ENCODE measurements at places on chromosomes 3 and 15.
A peak's percentile ranks its signal among the peaks of the same experiment; 100 is the strongest.

- DNase-seq: no peak
Measured at GRCh38 chr3:12456441-12456840, 27.8 kb upstream of the TSEN2 start.

GRCh38 chr15:31216215-31216911 lies 110.3 kb upstream of the KLF13 start:
- DNase-seq: peak; percentile 85

DNA sequence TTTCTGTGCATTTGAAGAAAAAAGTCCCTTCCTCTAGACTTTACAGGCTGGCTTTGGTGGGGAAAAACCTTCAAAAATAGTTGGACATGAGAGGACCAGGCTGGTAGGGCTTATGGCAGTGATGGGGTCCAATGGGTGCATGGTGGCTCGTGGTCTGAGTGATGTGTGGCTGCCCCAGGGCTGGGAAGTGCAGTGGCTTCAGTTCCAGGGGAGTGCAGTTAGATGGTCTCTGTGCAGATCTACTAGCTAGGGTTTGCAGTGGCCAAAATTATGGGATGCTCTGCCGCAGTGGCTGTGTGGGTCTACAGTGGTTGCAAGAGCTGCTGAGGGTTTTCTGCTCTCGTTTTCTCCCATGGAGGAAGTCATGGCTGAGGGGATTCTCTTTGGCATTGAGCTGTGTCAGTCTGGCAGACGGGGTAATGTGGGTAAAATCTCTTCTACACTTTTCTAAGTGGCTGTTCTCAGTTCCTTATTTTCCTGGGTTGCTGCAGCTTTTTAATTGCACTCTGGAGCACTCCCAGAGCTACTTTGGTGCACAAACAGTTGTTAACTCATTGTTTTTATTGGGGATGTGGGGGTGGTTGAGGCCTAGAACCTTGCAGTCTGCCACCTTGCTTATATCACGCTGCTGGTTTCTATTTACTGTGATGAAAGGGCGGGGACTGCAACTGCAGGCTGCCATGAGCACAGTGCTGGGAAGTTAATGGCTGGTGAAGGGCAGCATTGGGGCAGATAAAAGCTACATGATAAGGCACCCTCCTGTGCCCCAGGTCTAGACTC lies 1324.6 kb downstream of the NSUN3 start:
- no peak for DNase-seq

- DNase-seq: no peak
Measured at GRCh38 chr15:63638839-63639238, 41.7 kb downstream of the FBXL22 start.

- DNase-seq: no peak
Measured at GRCh38 chr3:143208976-143209714, 89.6 kb downstream of the CHST2 start.

DNA sequence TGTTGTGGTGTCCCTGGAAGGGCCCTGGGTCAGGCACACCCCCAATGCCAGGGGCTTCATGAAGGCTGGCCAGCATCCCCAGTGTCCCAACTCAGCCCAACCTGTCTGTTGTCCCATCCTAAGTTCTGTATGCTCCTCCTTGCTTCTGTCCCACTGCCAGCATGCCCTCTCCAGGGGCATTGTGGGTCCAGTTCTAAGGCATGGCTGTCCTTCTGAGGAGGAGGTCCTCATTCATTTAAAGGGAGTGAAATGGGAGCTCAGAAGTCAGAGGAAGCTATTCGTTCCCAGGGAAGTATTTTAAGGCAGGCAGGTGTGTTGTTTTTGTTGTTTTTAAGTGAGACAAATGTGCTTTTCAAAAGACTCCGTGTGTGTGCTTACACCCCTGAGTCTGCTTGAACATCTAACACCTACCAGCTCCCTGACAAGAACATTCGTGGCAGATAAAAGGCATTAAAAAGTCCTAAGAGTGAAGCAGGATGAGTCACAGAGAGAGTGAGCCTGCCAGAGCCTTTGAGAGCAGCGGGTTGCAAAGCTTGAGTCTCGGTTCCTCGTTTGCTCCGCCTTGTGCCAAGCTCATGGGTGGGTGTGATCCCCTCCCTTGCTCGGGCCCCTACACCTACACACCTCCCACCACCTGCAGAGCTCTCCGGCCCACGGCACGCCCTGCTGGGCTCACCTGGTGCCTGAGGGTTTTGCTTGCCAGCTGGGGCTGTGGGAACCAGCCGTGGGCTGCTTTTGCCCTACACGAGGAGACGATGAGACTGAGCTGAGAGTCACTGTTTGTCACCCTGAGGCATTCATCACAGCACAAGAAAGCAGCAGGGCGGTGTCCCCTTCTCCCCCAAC lies 183.4 kb upstream of the TOPAZ1 start:
- DNase-seq: peak; percentile 44

GRCh38 chr15:43943511-43943910 lies 116.7 kb downstream of the WDR76 start:
- DNase-seq: no peak

DNA sequence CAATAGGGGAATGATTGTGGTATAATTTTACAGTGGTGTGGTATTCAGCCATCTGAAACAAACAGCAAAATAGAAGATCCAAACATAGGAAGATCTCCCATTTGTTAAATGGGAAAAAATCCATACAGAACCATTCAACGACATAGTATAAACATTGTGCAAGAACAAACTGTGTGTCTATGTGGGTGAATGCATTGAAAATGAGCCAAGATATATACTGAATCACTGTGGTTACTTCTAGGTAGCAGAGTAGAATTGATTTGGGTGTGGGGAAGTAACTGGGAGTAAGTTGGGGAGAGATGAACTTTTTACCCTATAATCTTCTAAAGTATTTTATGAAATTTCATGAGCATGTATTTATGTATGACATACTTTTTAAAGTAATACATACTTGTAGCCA lies 123.1 kb upstream of the UMPS start:
- DNase-seq: no peak

- no peak for DNase-seq
Measured at GRCh38 chr3:183896610-183897009, 11.9 kb upstream of the PARL start.

DNA sequence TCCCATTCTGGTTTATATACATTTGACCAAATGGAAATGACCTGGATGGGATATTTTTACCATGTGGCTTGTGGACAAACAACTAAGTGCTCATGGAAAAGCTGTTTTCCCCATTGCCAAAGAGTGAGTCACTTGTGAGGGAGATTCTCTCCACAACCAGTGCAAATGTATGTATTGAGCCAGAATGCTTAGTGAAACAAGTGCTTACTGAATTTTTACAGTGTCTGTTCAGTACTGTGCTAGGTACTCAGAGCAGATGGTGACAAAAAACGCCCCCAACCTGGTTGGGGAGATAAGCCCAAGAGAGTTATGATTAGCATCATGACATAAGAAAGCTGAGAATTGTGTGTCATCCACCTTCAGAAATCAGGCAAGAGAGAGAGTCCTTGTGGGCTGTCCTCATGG lies 2.3 kb downstream of the CHP1 start:
- DNase-seq: peak; percentile 8

DNA sequence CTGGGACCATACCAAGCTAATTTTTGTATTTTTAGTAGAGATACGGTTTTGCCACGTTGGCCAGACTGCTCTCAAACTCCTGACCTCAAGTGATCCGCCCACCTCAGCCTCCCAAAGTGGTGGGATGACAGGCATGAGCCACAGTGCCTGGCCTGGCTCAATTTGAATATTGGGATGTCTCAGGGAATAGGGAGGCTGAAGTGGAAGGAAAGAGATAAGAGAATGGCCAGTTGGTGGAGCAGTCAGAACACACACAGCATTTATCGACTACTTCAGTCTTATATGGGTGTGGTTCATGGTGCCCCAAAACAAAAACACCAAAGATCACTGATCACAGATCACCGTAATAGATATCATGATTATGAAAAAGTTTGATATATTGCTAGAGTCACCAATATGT lies 144.4 kb downstream of the GMNC start:
- DNase-seq: peak; percentile 33

- no peak for DNase-seq
Measured at GRCh38 chr3:60629816-60630215, 621.4 kb downstream of the FHIT start.

- DNase-seq: peak; percentile 35
Measured at GRCh38 chr3:188594139-188594538, 440.2 kb downstream of the LPP start.

DNA sequence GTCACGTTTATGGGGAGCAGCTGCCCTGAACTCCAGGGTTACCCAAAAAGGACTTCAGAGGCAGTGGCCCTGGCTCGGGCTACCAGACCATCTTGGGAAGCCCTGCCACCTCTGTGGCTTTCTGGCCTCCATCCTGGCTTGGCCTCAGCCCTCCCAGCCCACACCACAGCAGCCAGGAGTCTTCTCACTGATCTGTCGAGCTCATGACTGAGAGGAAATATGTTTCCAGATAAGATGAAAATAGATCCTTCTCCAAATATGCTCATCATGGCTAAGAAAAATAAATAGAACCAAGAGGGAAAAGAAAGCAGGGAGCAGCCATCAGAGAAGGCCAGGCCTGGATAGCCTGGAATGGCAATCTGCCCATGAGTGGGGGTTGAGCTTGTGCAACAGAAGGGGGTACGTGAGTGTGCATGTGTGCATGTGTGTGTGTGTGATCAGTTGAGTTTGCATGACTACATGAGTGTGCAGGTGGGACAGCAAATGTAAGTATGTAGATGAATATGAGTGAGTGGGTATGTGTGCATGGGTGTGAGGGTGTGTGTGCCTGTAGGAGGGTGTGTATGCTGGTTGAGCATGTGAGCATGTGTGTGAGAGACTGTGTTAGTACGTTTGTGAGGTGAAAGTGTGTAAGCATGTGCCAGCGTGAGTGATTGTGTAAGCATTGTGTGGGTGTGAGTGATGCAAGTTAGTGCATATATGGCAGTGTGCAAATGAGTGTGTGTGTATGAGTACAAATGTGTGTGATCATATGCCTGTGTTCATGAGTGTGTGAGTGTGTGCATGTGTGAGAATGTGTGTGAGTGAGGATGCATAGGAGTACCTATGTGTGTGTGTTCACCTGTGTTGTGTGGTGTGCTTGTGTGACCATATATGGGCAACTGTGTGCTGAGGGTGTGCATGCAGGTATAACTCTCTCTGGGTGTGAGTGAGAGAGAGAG lies 9.9 kb upstream of the RFT1 start:
- no peak for DNase-seq

GRCh38 chr15:29270169-29270955 lies 740 bp upstream of the NSMCE3 start:
- DNase-seq: no peak

Measured in ACHN (cell line).